ENCODE measurements at places on chromosomes 13 and 19. TPM values are rescaled to one million over a fixed set of nuclear protein-coding genes. Genes with fewer than 3 reads are reported as not detected.

The PEAK3 gene
- total RNA-seq, result not detected

The DHDH gene
- total RNA-seq, result not detected

The LILRA1 gene
- not detected for total RNA-seq

DNA sequence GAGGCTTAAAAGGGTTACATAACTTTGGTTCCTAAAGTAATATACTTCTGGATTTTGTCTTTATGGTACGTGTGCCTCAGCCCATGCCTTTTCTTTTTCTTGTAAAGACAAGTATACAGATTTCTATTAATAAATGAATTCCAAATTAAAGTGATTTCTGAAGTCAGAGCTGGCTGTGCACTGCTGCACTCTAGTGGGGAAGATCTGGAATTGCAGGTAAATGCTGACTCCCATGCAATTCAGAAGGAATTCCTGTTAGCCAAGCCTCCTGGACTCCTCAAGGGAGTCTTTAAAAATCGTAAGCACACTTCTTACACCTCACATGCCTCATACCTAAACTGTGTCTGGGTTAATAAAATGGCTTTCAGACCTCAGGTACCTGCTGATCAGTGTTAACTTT, 118.4 kb upstream of the SLC7A1 start:
- H3K4me1 ChIP-seq, result no peaks in the 10 kb centered on the region
- no peak for DNase-seq
- H3K36me3 ChIP-seq, result no peaks in the 10 kb centered on the region

DNA sequence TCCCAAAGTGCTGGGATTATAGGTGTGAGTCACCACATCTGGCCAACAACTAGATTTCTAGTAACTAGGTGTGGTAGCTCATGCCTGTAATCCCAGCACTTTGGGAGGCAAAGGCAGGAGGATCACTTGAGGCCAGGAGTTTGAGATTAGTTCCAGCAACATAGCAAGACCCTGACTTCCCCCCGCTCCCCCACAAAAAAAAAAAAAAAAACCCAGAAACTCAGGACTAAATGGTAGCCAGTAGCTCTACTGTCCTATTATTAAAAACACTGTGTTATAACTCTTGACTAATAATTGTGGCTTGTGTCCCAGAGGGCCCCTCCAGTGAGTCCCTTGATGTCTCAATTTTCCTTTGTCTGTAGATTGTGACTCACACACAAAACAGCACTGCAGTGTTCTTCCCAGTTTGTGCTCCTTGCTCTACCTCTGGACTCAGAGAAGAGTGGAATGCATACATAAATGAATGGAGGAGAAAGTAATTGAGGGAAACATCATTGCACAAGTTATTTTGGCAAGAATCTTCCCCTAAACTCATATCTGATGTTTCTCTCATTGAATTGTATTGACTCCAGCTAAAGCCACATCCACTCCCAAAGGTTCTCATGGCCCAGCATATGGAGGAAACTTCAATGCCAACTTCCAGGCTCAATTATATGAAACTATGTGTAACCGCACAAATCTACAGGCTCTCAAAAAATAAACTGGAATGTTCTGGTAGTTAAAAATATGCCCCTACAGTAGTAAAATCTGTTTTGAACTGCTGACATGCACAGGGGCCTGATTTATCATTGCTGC, 8.8 kb downstream of the TPT1 start:
- no peaks in the 10 kb centered on the region for H3K27me3 ChIP-seq
- H3K4me3 ChIP-seq, result no peak overlapping the region
- peaks cover 63% of the 10 kb centered on the region for H3K4me1 ChIP-seq
- DNase-seq, result no peak
- H3K27ac ChIP-seq, result peak overlapping the region; percentile 43

DNA sequence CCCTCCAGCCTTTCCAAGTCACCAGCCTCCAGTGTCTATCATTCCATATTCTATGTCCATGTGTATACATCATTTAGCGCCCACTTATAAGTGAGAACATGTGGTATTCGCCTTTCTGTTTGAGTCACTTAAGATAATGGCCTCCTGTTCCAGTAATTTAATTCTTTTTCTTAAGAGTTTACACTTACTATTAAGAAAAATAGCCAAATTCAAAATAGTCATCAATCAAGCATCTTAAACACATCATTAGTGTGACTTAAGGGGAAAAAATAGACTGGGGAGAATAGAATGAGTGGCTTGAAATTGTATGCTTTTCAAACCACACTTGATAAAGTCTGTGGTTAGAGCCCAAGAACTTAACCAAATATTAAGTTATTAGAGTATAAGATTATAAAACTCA, 248.0 kb downstream of the MAB21L1 start:
- no peak for DNase-seq
- H3K4me3 ChIP-seq, result no peak overlapping the region
- no peaks in the 10 kb centered on the region for H3K4me1 ChIP-seq

GRCh38 chr19:4690361-4690760, 20.2 kb upstream of the MYDGF start:
- no peak for DNase-seq
- no peaks in the 10 kb centered on the region for H3K4me1 ChIP-seq
- no peak overlapping the region for H3K4me3 ChIP-seq
- no peaks in the 10 kb centered on the region for H3K27me3 ChIP-seq
- no peak overlapping the region for H3K27ac ChIP-seq
- H3K36me3 ChIP-seq, result peaks cover 70% of the 10 kb centered on the region
